Astrocyte of the spinal cord (primary cell): ENCODE measurements at places on chromosomes 6 and 20.

GRCh38 chr6:167345960-167346359 is 21.1 kb downstream of the TTLL2 start:
- no peak for DNase-seq

DNA sequence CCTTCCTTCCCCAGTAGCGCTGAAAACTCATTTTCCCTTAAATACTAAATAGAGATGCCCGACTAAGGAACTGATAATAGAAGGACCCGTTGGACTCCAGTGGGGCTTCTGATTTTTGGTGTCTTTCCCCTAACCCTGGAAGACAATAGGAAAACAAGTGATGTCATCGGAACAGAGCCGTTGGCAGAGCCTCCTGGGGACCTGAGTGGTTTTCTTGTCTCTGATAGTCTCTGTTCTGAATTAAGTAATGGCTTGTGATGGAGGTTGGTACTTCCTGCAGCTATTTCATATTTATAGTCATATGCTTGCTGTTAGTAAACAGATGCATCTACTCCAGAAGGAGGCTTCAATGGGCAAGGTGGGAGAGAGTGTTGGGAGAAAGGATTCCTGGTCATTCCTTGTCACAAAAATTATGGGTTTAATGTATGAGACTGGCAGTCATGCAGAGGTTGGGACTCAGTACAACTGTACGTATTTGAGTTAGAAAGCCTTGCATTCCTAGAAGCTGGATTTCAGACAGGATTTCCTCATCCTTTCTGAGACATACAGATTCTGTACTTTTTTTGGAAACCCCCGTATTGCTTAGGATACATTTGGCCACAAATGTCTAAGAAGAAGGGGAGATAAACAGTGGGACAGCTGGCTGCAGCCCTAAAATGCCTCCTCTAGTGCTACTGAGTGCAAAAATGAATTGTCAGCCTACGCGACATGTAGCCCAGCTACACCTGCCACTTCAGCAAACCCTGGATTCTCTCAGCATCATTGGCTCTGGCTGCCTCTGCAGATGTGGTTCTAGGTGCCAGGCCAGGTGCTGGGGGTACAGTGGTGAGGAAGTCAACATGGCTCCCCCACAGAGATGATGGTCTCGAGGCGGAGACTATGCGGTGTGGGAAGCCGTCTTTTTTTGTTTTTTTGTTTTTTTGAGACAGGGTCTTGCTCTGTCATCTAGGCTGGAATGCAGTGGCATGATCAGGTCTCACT is 38.1 kb downstream of the CDS2 start:
- DNase-seq: no peak

GRCh38 chr6:37021356-37022129 is 16.1 kb downstream of the FGD2 start:
- peak; percentile 63 for DNase-seq

- DNase-seq: peak; percentile 87
Measured at GRCh38 chr6:144266091-144266649, 19.0 kb upstream of the UTRN start.

- DNase-seq: peak; percentile 82
Measured at GRCh38 chr20:41177636-41178035, 40.3 kb downstream of the PLCG1 start.

- peak; percentile 64 for DNase-seq
Measured at GRCh38 chr6:71967436-71967835, 81.1 kb downstream of the RIMS1 start.

GRCh38 chr6:77466451-77467437 is 3.5 kb upstream of the HTR1B start:
- DNase-seq: peak; percentile 48

GRCh38 chr6:75850026-75850833 is 101.2 kb downstream of the MYO6 start:
- DNase-seq: no peak

DNA sequence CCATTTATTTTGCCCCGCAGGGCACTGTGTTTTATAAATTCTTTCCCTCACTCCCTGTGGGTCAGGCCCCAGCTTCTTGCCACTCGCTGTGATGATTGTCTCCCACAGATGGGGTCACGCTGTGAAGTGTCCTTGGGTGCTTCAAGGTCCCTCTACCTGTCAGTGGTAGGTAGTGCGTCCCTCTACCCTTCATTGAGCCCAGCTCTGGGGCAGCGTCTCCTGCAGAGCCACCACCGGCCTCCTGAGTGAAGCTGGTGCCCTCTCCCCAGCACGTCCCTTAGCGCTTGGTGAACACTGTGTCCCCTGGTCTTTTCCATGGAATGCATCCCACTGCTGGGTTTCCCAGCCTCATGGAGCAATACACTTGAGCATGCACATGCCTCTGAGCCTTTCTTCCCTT is 108.2 kb downstream of the NRN1 start:
- no peak for DNase-seq

DNA sequence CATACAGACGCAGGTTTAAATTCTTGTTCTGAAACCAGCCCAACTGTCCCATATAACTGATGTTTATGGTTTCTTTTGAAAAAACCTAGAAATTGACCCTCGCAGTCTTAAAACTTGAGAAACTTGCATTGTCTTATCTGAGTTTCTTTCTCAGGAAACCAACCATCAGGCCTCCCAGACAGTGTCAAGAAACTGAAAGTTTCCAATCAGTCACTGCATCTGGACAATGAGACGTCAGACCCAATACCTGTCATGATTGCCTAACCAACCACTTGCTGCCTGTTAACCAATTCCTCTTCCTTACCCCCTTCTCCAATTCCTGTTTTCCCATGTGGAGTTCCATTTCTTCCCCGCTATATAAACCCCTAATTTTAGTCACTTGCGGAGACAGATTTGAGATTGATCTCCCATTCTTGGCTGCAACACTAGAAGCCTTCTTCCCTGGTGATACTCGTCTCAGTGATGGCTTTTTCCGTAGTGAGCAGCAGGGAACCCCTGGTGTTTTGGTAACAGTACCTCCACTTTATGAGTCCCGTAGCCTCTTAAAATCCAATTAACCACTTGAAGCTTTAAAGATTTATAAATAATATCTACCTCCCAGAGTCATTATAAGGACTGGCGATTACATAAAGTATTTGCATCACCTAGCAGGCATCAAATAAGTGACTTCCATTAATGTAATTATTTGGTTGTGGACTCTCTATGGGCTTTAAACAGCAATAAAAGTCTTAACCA is 49.3 kb downstream of the GPR63 start:
- no peak for DNase-seq

GRCh38 chr6:97110626-97111025 is 172.4 kb downstream of the MMS22L start:
- no peak for DNase-seq

- DNase-seq: no peak
Measured at GRCh38 chr6:150749091-150749670, 116.3 kb upstream of the MTHFD1L start.

DNA sequence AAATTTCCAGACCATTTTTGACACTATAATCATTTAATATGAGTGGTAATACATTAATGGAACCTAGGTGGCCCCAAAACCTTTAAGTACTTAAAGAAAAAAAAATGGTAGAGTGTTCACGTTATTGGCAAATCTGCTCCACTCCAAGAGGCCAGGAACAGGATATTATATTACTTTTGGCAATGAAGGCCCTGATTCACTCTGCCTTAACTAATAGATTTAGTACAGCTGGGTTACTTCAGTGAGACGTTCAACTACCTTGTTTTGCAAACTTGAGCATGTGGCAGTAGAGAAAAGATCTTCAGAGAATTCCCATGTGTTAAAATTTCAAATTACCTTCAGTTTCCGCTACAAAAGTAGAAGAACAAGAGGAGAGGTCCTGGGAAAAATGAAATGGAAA is 12.8 kb downstream of the ADNP start:
- DNase-seq: peak; percentile 47

DNA sequence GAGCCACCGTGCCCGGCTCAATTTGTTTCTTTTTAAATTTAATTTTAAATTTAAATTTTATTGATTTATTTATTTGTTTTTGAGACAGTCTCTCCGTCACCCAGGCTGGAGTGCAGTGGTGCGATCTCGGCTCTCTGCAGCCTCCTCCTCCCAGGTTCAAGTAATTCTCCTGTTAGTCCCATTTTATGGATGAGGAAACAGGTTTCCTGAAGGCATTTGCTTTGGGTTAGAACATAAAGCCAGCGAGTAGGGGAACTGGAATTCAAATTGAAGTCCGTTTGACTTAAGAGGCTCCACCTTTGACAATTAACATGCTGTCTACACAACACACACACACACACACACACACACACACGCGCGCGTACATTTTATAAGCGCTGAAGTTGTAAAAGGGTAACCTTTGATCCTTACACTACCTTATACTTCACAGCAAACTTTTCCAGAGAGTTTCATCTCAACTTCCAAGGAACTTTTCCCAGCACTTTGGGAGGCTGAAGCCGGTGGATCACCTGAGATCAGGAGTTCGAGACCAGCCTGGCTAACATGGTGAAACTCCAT is 232.0 kb downstream of the BCAS1 start:
- DNase-seq: no peak

- DNase-seq: no peak
Measured at GRCh38 chr6:16718356-16718755, 42.9 kb downstream of the ATXN1 start.
